ENCODE measurements at places on chromosomes 5 and 9. TPM values are rescaled to one million over a fixed set of nuclear protein-coding genes. Genes with fewer than 3 reads are reported as not detected.

PCDHA9 gene
- not detected for total RNA-seq

SOX30 gene
- not detected for total RNA-seq

ZNF883 gene
- total RNA-seq, result 6.6 TPM

PRR16 gene
- 33.0 TPM for total RNA-seq

CA9 gene
- total RNA-seq, result 3.4 TPM

CFAP90 gene
- total RNA-seq, result not detected

LCN12 gene
- total RNA-seq, result not detected

MEIKIN gene
- total RNA-seq, result not detected

MARCOL gene
- not detected for total RNA-seq

MEGF10 gene
- not detected for total RNA-seq

RORB gene
- total RNA-seq, result not detected

OBP2B gene
- total RNA-seq, result not detected

SHISAL2B gene
- total RNA-seq, result not detected

CNTNAP3B gene
- total RNA-seq, result not detected

ZDHHC11B gene
- not detected for total RNA-seq
